ELF-1 (cell line): ENCODE measurements at places on chromosomes 4 and X.
A peak's percentile ranks its signal among the peaks of the same experiment; 100 is the strongest.

DNA sequence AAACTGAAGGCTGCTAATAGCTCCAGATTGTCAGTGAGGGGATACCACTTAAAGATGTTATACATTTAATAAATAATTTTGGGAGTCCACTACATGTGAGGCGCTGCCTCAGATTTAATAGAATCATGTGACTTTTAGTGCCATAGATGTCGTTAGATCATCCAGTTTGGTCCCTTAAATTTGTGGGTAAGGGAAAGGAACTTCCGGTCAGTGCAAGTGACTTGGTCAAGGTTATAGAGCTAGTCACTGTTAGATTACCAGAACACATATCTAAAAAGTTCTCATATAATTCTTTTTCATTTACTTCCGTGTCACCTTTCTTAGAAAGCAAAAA lies 529 bp upstream of the UBA6 start:
- DNase-seq = no peak

DNA sequence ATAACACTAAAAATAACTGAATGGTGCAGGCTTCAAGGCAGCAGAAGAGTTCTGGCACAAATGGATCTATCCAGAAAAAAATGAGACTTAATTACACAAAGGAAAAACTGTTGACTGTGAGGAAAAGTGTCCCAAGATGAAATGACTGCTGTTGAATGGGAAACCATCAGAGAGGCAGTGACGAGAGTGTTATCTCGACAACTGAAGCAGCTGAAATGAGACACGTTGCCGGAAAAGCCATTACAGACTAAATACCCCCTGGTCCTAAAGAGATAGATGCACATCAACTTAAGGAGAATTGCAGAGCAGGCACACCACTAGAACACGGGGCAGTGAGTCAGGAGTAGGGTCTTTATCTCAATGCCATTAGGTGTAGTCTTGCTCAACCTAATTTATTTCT lies 277.8 kb downstream of the DMD start:
- no peak for DNase-seq

GRCh38 chr4:42531341-42532030 lies 125.4 kb downstream of the ATP8A1 start:
- DNase-seq = no peak

GRCh38 chr4:89719536-89720090 lies 117.3 kb downstream of the SNCA start:
- no peak for DNase-seq

DNA sequence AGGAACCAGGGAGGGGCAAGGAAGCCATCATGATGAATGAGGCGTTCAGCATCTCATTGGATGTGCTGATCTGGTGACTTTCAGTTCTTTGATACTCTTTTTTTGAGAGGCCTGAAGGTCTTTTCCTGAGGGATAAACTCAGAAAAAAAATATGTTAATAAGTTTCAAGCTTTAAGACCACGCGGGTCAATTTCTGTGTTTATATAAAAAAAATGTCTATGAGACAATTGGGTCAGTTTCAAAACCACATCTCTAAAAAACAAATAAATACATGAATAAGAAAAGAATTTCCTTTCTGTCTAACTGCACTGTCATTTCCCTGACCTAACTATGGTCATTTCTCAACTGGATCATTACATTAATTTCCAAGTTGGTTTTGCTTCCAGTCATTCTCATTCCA lies 62.6 kb downstream of the TRIML1 start:
- no peak for DNase-seq

DNA sequence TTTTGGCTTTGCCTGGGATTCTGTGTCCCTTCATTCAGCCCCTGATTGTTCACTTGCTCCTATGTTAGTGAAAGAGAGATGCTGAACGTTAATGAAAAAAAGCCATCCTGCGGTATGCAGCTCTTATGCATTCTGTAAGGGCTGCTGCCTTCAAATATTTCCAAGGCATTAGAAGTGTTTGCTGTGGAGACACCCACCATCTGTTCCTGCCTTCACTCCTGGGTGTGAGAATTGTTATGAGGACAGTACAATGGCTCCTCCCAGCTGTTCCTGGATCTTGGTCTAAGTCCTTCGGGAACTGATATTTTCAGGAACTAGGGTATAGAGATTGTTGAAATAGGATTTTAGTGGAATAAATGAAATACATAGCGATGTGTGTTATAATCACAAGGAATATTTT lies 427.1 kb upstream of the FAM47C start:
- no peak for DNase-seq

GRCh38 chr4:77193511-77194102 lies 36.6 kb downstream of the CCNG2 start:
- peak; percentile 78 for DNase-seq

DNA sequence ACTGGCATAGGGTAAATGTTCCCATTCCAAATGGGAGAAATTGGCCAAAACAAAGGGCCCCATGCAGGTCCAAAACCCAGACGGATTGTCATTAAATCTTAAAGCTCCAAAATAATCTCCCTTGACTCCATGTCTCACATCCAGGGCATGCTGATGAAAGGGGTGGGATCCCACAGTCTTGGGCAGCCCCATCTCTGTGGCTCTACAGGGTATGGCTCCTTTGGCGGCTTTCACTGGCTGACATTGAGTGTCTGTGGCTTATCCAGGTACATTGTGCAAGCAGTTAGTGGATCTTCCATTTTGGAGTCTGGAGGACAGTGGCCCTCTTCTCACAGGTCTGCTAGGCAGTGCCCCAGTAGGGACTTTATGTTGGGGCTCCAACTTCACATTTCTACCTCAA lies 772.9 kb upstream of the INTU start:
- no peak for DNase-seq

GRCh38 chr4:108533245-108533844 lies 87.0 kb upstream of the RPL34 start:
- DNase-seq = no peak
